Karpas-422 (cell line): ENCODE measurements at places on chromosomes 4 and X.

DNA sequence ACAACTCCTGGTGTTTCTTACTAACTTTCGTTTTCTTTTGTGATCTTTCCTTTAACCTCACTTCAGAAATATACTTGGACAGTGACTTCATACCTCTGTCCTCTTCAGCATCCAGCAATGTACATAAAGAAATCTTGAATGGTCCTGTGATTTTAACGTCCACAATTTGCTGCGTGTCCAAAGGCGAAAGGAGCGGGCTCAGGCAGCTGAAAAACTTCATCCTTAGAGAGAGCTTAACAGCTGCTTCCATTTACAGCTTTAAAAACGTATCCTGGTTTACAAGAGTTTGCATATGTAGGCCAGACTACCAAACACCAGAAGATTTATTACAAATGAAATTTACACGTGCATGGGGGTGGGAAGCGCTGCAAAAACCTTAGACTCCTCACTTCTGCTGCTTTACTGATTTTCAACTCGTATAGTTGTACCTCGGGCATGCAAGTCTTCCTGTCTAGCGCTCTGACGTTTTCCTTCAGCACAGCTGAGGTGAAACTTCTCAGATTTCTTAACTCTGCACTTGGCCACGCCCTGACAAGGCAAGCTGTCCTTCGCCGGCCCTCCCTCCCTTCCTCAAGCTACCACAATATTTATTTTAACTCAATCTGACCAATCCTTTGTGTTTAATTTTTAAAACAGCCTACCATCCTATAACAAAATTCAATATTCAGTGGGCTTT is 406.4 kb downstream of the FAM47A start:
- no peak for DNase-seq

- no peak for DNase-seq
Observed at GRCh38 chrX:104281564-104281963, 26.8 kb upstream of the ESX1 start.

DNA sequence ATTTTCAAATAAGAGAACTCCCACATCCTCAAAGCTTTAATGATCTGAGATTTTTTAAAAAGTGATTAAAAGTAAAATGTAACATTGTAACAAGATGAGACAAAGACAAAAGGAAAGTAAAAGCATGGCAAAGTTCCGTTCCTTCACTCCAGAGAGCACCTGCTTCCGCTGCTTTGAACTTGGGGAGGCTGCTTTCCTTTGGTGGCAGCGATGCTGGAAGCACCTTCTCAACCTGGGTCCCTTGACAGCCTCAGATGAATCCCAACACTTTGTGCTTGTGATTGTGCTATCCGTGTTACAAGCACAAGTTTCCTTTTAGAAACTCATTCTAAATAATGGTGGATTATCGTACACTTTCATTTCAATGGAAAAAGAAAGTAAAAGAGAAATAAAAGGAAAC is 59.7 kb downstream of the HADH start:
- no peak for DNase-seq

GRCh38 chr4:68987007-68987406 is 35.4 kb upstream of the UGT2A3 start:
- no peak for DNase-seq

- DNase-seq, result no peak
Observed at GRCh38 chrX:48896611-48897011, 957 bp downstream of the TIMM17B start.

GRCh38 chrX:130301977-130302376 is 33.3 kb upstream of the ZNF280C start:
- DNase-seq, result no peak

DNA sequence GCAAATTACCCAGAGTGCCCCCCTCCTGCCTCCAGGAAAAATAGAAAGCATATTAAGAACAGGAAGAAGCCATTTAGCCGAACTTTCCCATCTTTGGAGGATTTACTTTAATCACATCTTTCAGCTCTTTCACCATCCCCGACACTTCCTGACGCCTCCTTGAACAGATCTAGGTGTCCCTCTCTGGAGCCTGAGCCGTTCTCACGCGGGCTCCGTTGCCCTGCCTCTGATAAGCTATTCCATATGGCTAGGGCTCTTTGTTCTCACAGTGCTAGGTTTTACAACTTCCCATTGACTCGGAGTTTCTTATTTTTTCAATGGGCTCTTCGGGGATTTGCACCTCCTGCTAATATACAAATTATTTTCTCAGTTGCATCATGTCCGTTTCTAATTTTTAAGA is 82.1 kb upstream of the GPC4 start:
- no peak for DNase-seq

DNA sequence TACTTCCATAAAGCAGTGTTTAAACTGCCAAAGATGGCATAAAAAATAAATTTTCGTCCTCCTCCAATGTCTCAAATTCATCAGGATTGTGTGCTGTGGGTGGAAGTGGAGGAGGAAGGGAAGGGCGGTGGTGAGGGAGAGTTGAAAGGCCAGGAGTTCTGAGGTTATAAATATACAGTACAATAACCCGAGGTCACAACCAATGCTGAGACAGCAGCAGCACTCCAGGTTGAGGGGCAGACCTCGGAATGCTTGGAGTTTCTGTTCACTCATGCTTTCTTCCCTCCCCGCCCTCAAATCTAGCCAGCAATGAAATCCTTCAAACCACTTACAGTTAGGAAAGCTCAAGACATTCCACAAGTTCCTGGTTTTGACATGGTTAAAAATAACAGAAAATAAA is 134.0 kb upstream of the SMAD1 start:
- DNase-seq, result no peak

DNA sequence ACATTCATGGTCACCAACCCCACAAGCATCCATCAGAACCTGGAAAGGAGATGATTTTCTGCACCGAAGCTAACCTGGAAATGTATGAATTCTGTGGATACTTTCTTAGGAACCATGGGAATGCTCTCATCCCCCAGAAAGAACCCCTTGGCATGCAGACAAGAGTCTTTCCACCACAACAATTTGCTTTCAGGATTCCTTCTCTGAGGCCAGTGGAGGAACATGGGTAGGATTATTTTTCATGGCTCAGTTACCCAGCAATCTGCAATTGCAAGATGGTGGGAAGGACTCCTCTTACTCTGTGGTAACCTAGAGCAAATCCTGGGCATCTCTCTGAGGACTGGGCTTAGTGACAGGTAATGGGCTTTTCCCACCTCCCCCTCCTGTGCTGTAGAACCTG is 131.9 kb upstream of the MSX1 start:
- DNase-seq, result no peak

DNA sequence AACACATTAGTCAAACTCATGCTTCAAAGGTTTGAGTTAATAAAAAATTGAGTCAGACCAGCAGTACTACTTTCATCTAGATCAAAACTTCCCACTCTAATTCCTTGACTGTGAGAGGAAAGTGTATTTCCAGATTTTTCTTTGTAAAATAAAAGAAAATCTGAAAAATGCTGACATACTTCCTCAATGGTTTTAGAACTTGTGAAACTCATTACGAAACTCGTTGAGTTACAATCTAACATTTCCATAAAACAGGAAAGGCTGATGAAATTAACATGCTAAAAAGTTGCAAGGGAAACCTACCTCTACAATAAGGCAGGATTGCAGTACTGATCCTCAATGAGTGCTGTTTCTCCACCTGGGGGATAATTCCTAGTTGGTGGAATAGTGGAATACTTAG is 217.8 kb upstream of the HCCS start:
- no peak for DNase-seq

- no peak for DNase-seq
Observed at GRCh38 chr4:122118243-122118642, 33.9 kb upstream of the BLTP1 start.

DNA sequence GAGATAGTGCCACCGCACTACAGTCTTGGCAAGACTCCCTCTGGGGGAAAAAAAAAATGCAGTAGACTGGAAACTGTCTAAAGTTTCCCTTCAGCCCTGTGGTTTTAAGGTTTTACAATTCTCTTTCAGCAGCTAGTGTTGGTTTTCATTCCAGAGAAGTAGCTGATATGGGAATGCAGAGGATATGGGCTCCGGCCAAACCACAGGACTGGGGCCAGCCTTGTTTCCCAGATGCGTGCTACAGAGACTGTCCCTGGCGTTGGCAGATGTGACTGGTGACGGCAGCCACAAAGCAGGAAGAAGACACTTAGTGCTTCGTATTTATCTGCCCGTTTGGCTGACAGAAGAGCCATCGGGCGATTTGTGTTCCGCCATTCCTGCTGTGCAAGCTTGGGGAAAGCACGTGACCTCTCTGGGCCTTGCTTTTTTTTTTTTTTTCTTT is 43.2 kb downstream of the ZBTB49 start:
- DNase-seq, result no peak

GRCh38 chrX:120365320-120365719 is 3.4 kb downstream of the ATP1B4 start:
- peak; percentile 84 for DNase-seq

GRCh38 chrX:51148848-51149247 is 183.8 kb upstream of the NUDT10 start:
- peak; percentile 42 for DNase-seq

- DNase-seq, result no peak
Observed at GRCh38 chr4:19752599-19752998, 499.1 kb upstream of the SLIT2 start.

DNA sequence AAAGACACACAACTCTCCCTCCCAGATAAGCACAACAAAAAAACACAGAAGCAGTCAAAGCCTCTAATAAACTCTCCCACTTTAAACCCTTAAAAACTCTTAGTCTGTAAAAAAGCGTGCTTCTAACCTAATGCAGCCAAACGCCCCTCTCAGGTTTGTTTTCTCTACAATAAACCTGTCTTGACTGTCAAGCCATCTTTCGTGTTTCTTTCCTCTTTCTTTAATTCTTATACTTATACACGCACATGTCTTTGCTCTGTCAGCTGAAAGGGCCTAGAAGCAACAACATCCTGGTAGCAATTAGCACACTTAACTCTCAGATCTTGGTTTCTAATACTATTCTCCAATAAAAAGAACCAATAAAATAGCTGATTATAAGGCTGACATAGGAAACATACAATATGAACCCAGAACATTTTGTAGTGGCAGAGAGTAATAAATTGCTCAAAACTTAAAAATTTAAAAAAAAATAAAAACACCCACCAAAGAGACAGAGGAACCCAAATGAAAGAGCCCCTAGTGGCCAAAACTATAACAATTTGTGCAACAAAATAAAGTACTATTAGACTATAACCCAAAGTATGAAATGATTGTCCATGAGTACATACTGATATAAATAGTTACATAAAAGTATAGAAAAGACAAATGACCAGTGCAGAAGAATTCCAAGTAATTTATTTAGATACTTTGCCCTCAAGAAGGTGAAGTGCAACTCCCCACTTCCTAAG is 440.4 kb upstream of the ADGRL3 start:
- no peak for DNase-seq

DNA sequence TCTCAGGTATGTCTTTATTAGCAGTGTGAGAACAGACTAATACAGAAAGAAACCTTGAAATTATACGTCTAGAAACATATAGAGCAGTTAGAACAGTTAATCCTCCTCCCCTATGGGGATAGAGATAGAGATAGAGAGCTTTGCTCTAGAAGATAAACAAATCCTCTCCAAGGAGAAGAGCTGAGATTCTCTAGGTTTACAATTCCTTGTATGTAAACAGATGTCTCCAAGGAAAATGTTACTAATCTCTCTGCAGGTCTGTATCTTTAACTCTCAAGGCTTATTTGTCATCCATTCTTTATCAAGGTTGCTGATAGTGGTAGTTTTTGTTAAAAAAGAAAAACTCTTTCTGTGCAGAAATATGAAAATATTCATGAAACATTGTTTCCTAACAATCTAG is 282.1 kb upstream of the GIMD1 start:
- DNase-seq, result no peak

DNA sequence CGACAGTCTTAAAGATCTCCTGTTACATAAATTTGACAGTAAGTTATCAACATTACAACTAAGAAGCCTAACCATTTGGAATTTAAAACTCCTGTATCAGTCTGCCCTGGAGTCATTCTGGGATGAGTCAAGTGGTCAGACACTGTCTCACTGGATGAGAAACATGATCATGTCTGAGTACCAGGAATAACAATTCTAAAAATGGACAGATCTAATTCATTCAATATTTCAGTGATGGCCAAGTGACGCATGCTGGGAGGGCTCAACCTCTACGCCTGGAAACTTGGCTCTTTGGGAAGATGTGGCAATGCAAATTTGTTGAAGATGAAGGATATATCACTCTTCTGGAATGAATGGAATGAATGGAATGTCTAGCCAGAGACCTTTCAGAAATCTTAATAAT is 1427.2 kb downstream of the STIM2 start:
- DNase-seq, result no peak
